ENCODE measurements at places on chromosomes 1 and 21. TPM values are rescaled to one million over a fixed set of nuclear protein-coding genes. Genes with fewer than 3 reads are reported as not detected.
A peak's percentile ranks its signal among the peaks of the same experiment; 100 is the strongest.

ITLN2 gene
- polyA plus RNA-seq = 0.06 TPM

SPRR2B gene
- polyA plus RNA-seq = not detected

SH2D1B gene
- polyA plus RNA-seq = 0.14 TPM

LAMC2 gene
- polyA plus RNA-seq = 6.0 TPM

NMNAT2 gene
- 4.6 TPM for polyA plus RNA-seq

APCS gene
- not detected for polyA plus RNA-seq

ZNF683 gene
- polyA plus RNA-seq = not detected

FAM151A gene
- polyA plus RNA-seq = 24.6 TPM

GRIK3 gene
- polyA plus RNA-seq = 3.0 TPM

ESPN gene
- 17.9 TPM for polyA plus RNA-seq

PROX1 gene
- 9.9 TPM for polyA plus RNA-seq

S100A6 gene
- polyA plus RNA-seq = 168 TPM

MARK1 gene
- 13.6 TPM for polyA plus RNA-seq

CFHR5 gene
- polyA plus RNA-seq = not detected

DNA sequence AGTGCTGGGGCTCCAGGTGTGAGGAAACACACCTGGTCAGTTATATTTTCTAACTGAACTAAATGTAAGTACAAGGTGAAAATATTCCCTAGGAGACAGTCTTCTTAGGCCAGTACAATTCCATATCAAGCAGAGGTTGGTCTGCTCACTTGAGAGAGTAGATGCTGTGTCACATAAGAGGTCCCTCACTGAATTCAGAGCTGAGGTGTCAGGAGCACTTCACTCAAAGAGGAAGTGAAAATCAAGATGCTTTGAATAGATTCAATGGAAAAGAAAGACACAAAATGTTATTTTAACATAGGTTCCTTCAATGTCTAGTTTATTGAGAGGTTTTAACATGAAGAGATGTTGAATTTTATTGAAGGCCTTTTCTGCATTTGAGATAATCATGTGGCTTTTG, 4.3 kb upstream of the FCRL3 start:
- no peak for DNase-seq

DNA sequence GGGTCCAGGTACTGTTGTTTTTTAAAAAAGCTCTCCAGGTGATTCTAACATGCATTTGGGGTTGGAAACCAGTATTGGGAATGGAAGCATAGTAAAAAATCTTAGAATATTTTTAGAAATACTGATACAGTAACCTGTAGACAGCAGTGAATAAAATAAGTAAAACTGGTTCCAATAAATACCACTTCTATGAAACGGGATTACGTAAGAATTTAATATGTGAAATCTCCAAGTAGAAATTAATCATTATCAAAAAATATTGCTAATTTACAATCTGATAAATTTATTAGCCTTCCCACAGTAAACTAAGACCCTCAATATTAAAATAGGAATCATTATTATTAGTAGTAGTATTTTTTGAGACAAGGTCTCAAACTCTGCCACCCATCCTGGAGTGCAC, 177.5 kb downstream of the COP1 start:
- DNase-seq = no peak

DNA sequence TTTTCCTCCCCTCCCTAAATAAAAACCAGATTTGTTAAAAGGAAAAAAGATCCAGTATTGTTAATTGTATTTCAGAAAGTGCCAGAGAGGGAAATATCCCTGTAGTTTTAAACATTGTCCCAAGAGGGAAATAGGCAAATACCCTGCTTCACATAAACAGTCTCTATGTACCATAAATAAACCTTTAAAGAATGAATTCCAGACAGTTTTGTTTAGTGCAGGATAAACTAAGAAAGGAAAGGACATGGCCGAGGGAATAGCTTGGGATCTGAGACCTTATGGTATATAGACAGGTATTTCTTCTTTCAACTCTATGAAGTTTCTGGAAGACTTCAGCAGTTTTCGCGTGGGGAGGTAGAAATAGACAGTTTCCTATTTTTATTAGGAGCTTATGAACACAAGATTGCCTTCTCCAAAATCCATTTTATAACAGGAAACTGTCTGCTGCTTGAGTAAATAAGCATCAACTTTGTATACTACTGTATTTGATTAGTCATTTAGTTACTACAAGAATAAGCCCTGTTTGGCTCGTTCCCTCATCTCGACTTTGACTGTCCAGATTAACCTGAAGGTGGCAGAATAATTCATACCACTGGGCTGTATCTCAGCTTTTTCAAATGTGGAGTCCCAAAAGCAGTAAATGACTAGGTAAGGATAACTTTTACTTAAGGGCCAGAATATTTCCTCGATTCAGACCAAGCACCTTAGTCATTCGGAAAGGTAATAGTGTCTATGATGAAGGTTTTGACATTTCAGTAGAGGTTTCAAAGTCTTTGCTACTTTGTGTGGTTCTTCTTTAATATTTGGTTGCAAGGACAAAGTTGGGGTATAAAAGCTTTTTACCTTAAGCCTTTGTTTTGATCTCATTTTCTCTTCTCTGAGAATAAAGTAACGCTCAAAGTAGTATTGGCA, 177.5 kb downstream of the VPS13D start:
- no peak for DNase-seq

- DNase-seq = no peak
These were observed 356.2 kb upstream of the TMPRSS15 start for GRCh38 chr21:18759751-18760161.

- no peak for DNase-seq
These were observed 129.3 kb upstream of the VAMP3 start for GRCh38 chr1:7641587-7642417.

GRCh38 chr1:102901996-102902395, 206.3 kb downstream of the COL11A1 start:
- no peak for DNase-seq

- DNase-seq = no peak
These were observed 270.2 kb downstream of the DISC1 start for GRCh38 chr1:231896806-231897205.

- peak; percentile 99 for DNase-seq
These were observed at the start of gene DUSP10 for GRCh38 chr1:221741703-221742554. DUSP10 (minus strand) TSS chr1:221742089; CDS start chr1:221739744, 2,345 bp downstream.

DNA sequence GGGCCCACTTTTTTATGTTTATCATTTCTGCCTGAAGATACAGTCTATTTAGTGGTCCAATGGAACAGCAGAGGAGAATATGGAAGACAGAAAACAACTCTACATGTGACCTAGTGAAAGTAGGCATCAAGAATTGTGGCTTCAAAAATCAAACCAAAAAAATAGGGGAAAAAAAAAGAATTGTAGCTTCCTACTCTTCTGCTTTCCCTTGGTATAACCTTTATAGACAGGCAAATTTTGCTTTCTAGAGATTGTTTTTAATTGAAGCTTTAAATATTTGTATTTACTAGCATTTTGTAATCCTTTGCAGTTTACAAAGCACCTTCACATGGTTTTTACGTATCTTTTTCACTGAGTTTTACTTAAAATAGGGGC, 14.3 kb downstream of the PDIK1L start:
- no peak for DNase-seq

DNA sequence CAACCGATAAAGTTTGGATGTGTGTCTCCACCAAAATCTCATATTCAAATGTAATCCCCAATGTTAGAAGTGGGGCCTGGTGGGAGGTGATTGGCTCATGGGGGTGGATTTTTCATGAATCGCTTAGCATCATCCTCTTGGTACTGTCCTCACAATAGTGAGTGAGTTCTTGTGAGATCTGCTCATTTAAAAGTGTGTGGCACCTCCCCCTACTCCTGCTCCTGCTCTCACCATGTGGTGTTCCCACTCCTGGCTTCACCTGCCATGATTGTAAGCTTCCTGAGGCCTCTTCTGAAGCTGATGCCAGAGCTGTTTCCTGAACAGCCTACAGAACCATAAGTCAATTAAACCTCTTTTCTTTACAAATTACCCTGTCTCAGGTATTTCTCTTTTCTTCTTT, 28.2 kb upstream of the PRDX6 start:
- no peak for DNase-seq

DNA sequence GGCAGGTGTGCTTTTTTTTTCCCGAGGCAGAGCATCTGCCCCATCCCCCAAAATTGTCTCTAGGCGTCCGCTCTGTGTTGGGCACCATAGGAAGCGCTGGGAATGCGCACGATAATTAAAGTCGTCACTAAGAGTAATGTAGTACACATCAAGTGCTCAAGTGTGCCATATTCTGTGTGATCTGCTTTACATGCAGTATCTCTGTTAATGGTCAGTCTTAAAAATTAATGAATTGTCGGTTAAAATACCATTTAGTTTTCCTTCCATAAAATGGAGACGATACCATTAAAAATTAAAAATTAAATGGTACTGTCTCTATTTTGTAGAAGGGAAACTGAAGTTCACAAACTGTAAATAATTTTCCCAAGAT, 544 bp upstream of the CCT8 start:
- DNase-seq = no peak

GRCh38 chr1:54575161-54575560, 27.1 kb downstream of the ACOT11 start:
- no peak for DNase-seq

DNA sequence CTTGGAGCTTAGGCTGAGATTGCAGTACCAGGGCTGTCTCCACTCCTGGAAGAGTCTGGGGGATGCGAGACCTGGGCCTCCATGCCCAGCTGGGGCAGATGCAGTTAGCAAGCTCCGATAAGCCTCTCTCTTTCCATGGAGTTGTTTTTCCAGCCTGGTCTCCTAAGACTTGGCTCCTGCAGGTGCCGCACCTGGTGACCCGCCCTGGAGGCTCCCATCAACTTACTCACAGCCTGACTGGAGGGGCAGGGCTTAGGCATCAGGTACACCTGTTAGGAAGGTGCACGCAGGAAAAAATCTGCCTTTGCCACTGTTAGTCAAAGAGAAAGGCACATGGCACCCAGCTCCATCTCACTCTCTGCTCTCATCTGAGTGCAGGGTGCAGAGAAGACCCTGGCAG, 198.1 kb upstream of the TMEM51 start:
- no peak for DNase-seq

DNA sequence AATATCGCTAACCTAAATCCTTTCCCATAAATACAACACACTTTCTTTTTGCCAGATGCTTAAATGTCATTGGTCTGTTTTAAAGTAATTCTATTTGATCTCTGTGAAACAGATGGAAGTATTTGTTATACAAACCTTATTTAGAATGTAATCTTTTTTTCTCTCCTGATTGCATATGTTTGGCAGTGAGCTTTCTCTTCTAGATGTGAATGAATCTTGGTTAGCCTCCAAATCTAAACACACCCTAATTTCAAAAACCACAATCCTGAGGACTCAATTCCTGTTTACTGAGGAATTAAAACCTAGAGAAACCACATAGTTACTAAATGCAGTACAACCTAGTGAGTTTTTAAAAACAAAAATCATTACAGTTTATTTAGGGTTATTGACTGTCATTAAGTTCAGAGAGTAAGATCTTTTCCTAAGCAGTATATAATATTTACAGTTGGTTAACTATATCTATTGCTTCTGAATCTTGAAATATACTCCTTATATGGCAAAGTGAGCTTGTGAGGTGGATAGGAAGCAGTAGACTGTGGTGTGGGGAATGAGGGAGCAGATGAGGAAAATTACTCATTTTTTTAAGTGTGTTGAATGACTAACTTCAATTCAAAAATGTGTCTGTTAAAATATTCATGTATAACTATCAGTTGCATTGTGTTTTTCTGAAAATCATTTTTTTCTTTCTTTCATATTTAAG, 218.7 kb downstream of the FMN2 start:
- DNase-seq = no peak

- no peak for DNase-seq
These were observed 235.9 kb downstream of the FAM72C start for GRCh38 chr1:143735764-143736461.

DNA sequence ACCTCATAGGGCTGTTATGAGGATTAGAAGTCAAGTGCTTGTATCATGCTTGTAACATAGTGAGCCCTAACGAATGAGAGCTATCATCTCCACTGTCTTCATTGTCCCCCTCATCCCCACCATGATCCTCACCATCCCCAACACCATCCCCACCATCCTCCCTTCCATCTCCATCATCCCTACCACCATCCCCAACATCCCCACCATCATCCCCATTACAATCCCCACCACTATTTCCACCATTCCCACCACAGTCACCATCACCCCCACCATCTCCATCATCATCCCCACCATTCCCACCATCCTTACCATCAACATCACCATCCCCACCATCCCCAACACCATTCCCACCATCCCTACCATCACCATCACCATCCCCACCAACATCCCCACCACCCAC, 39.1 kb upstream of the PADI1 start:
- DNase-seq = no peak

DNA sequence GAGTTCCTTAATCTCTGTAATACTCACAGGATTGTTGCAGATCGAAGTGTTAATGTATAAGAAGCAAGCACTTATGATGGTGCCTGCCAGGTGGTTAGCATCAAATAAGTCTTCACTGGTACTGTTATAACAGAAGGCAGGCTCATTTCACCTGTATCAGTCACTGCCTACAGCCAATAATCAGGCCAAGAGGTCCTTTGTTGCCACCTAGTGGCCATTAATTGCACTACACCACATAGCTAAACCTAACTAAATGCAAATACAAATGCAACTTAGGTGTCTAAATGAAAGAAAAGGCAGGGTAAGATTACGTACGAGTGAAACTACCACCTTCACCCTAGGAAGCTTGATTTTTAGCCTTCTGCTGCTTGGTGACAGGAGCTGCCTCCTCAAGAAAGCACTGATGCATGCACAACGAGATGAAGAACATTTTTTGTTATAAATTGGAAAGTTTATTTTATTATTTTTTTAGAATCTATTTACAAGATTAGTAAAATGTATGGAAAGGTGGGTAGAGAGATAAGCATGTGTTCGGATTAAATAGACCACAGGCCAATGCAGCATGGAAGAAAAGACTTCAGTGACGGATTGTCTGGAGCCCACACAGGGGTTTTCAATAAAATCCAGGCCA, 334.8 kb upstream of the CAMK1G start:
- peak; percentile 27 for DNase-seq

DNA sequence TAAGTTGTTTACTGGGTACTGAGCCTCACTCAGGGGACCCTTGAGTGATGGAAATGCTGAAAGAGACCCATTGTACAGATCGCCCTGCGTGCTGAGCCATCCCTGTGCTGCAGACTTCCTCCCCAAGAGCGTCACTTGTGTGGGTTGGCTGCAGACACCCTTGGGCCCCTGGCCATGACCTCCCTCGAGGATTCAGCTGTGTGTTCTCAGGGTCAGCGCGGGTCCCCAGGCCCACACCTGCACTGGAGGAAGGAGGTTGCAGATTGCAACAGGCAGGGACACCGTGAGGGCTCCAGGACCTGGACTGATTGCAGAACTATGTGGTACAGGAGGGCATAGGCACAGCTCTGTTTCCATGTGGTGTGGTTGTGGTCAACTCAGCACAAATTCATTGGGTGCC, 4.4 kb downstream of the SNAP47 start:
- DNase-seq = no peak

DNA sequence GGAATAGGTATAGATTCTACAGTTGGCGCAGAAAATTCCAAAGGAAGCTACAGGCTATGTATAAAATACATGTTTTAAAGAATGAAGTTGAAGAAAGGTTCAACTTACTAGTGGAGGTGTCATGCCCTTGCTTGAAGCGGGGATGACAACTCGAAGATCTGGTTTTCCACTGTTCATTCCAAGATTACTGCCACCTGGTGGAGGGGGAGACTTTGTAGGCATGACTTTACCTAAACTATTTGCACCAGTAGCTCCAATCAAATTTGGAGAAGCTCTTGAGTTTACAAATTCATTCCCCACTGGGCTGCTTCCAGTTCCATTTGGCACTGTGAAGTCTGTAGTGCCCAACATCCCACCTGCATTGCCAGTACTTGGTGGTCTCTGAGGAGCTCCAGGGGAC, 81.7 kb downstream of the AXDND1 start:
- DNase-seq = no peak

All from right renal pelvis (tissue), 4 donors.